ENCODE measurements at places on chromosomes 6 and 20.

DNA sequence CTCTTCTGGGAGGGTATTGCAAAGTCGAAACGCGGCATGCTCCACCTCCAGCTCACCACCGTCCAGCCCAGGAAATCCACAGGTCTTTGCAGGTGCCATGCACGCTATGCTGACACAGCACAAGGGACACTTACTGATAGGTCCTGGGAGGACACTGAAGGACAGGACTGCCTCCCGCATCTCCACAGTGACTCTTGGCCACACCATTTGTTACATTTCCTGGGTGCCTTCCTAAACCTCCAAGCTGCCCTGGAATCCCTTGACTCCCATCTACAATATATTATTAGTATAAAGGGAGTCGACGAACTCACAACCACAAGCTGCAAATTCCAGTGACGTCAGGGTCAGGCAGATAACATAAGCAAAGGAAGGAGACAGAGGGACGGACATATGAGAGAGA lies 106.9 kb downstream of the JPH2 start:
- DNase-seq: no peak

DNA sequence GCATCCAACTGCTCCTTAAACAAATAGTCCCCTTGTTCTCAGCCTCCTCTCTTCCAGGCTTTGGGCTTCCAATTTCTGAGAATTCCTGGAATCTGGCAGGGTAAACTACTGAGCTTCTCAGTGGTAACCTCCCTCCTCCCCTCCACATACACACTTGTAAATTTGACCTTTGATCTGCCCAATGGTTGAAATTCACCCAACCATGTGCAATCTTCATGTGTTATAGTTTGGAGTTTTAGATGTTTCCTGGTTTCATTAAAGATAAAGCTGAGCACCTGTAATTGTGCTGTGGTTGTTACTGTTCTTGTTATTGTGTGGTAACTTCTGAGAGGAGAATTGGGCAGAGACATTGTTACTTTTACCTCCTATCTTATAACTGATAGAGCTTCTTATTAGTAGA lies 328.4 kb downstream of the TPBG start:
- DNase-seq: no peak

- DNase-seq: no peak
These were observed 25.7 kb downstream of the PSMG4 start for GRCh38 chr6:3284436-3284876.

DNA sequence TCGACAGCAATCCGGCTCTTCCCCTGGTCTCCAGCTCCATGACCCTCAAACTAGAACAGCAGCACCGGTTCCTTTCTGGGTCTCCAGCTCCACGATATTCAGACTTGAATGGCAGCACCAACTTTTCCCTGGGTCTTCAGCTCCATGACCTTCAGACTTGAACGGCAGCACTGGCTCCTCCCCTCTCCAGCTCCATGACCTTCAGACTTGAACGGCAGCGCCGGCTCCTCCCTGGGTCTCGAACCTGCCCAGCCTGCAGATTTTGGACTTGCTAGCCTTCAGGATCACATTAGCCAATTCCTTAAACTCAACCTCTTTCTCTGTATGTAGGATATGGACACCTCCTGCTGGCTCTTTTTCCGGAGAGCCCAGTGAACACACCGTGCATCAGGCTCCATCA lies 350.9 kb downstream of the PREX1 start:
- DNase-seq: no peak

DNA sequence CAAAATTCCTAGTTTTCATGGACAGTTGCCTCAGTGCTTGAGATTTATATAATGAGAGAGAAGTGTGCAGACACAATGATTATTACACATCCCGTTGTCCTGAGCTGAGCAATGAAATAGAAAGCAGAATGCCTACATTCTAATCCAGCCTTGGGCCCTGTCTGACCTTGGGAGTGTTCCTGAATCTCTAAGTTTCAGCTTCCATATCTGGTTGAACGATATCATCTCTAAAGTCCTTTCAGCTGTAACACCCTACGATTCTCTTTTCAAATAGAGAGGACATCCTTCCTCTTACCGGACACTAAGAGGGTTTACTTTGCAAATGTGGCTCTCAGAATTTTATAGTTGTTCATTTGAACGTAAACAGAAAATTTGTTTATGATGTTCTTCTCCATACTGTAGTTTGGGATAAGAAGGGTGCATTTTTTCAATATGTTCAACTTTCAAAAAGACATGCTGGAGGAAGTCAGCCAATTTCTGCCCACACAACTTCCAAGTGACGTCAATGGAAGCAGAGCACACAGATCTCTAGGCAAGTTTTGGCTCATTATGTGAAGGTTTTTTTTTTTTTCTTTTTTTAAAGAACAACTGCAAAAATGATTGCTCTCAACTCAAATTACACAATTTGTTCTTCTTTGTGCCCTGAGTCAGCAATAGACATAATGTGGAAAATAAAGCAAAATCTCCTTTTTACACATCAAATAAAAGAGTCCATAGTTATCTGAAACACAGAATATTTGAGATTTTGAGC lies 50.4 kb downstream of the PDE7B start:
- DNase-seq: peak; percentile 15

- DNase-seq: no peak
These were observed 7.5 kb upstream of the LY86 start for GRCh38 chr6:6581054-6581453.

DNA sequence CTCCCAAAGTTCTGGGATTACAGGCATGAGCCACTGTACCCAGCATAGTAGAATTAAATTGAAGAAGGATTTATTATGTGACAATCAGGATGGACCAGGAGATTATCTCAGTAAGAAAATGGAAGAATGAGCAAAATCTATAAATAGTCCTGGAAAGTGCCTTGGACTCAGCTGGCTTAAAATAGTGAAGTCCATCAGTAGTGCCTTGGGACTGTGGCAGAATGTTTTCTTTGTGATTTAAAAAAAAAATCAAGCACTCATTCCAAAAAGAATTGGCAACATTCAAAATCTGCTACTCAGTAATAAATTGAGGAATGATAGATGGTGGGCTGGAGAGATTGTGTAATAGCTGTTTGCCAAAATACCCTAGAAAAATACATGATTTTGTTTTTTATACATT lies 37.0 kb upstream of the MAS1 start:
- no peak for DNase-seq

DNA sequence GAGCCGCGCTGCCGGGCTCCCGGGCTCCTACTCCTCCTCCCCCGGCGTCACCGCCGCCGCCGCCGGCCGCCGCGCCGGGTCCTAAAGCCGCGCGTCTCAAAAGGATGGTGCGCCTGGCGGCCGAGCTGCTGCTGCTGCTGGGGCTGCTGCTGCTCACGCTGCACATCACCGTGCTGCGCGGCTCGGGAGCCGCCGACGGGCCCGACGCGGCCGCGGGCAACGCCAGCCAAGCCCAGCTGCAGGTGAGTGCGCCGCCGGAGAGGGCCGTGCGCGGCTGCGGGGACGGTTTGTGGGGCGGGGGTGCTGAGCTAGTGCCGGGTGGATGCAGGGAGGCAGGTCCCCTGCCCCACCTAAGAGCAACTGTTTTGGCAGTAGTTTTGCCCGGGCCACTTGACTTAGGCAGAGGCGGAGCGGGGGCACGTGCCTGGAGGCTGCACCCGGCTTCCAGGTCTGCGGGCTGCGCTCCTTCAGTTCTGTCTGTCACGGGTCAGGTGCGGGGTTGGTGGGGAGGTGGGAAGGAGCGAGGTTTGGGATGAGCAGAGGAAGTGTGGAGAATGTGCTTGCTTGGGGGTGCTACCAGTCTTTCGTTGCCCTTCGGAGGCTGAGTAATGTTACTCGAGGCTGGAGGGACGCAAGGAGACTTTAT lies 722 bp downstream of the ISM1 start:
- DNase-seq: peak; percentile 77

GRCh38 chr20:5463007-5463686 lies 146.4 kb upstream of the PROKR2 start:
- no peak for DNase-seq

DNA sequence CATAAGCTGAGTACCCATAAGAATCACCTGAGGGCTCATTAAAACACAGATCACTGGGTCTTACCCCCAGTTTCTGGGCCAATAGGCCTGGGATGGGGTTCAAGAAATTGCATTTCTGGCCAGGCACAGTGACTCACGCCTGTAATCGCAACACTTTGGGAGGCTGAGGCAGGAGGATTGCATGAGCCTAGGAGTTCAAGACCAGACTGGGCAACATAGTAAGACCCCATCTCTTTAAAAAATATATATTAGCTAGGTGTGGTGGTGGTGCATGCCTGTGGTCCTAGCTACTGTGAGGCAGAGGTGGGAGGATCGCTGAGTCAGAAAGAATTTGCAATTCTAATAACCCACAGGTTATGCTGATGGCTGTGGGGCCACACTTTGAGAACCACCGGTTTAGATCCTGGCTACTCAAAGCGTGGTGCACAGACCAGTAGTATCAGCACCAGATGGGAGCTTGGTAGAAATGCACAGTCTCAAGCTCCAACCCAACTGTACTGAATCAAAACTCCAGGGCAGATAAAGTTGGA lies 2.0 kb downstream of the CCM2L start:
- DNase-seq: no peak

DNA sequence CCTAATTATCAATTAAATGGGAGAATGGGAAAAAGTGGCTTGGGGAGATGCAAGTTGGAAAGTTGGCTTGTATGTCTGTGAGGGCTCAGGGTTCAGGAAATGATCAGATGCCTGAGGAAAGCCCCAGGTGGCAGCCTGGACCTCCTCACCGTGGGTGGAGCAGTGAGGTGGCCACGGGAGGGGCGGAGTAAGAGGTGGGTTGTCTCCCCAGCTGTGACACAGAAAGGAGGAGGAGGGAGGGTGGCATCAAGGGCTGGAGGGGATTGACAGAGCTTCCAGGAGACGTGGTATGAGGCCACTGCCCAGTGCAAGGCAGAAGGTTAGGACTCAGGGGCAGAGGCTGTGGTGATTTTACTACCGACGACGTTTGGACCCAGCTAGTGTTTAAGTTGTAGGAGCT lies 672.2 kb downstream of the PRKN start:
- no peak for DNase-seq

DNA sequence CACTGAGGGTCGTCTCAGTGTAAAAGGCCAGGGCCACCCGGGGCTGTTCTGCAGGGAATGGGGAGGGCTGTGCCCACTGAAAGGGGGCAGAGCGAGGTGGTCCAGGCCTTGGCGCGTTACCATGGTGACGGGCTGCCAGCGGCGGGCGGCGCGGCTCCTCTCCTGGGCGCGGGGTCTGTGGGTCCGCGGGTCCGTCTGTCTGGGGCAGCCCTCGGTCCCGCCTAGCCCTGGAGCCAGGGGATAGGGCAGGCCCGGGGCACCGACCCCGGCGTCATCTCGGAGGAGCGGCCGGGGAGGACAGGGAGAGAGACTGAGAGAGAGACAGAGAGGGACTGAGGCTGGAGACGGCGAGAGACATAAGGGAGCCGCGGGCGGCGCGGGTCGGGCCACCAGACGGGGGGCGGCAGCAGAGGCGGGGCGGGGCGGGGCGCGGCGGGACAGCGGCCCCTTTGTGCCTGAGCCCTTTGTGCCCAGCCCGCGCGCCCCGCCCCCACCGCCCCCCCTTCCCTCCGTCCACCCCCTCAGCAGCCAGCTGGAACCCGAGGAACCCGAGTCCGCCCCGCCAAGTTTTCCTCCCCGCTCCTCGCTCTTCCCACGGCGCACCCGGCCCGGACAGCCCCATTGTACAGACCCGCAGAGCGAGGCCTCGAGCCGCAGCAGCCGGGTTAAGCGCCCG lies at the start of gene KIAA1755:
Gene KIAA1755 (minus strand): TSS at position 358 of the 676 bp plus-strand sequence. CDS start 235 bp downstream, at position 123.
- no peak for DNase-seq

- no peak for DNase-seq
These were observed 454.4 kb downstream of the MAFB start for GRCh38 chr20:40234593-40234992.

DNA sequence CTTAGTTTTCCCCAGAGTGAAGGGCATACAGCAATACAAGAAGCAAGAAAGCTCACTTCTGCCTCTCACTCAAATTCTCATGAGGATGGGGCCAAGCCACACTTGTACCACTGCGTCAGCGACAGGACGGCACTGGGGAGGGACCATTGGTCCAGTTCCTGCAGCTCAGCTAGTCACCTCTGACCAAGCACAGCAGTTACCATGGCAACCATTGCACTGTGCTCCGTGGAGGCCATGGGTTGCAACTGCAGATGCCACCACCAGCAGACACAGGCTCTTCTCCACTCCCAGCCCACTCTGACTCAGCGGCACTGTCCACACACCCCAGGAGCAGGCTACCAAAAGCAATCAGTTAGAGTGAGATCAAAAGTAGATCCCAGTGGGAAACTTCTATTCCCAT lies 441.1 kb upstream of the ARID1B start:
- no peak for DNase-seq

DNA sequence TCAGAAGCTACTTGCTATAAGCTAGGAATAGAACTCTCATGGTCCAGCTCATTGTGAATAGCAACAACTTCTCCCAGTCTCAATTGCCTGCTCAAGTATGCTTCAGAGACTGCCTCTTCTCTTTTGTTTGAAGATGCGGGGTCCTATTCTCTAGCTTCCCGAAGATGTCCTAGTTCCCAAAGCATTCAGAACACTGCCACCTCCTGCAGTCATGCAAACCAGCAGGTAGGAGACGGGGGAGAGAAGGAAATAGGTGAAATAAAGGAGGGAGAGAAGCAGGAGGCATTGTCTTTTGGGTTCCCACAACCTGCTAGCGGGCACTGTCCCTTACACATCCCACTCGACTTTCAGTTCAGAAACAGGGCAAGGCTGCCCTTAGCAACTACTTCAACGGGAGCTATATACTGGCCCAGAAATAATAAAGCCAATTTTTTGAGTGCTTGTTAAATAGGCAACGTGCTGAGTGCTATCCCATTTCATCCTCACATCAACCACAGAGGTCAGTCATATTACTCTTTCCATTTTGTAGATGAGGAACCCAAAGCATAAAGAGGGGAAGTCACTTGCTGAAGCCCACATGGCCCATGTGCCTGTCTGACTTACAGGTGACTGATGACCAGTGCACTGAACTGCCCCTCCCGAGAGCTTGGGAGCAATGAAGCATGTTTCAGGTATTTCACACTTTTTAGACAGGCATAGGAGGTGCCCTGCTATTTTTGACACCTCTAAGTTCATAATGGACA lies 61.9 kb upstream of the ATXN1 start:
- no peak for DNase-seq

GRCh38 chr6:134774201-134774638 lies 175.7 kb downstream of the ALDH8A1 start:
- DNase-seq: no peak

- peak; percentile 39 for DNase-seq
These were observed 10.9 kb upstream of the LPIN3 start for GRCh38 chr20:41329435-41330342.

DNA sequence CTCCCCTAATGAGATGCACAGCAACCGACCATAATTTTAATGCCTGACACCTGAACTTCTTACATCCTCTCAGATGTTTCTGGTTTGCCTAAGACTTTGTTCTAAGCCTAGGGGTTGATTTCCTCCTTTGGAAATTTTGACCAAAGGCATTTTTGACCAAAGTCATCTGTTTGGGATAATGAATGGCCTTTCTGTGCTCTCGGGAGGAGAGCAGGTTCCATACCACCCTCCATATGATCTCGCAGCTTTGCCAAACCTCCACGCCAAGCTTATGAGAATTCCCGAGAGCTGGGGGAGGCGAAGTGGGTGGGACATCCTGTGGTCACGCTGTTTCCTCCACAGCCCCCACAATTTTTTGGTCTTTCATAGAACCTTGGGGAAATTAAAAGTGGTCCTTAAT lies 91.7 kb downstream of the SCML4 start:
- no peak for DNase-seq

All from CD4-positive, alpha-beta memory T cell (primary cell).